Subcutaneous adipose tissue (tissue), 4 donors: ENCODE measurements at places on chromosomes 7 and 10. TPM values are rescaled to one million over a fixed set of nuclear protein-coding genes. Genes with fewer than 3 reads are reported as not detected.

FLNC gene
- 10.3 TPM for total RNA-seq

CCDC71L gene
- 17.1 TPM for total RNA-seq

HNRNPF gene
- 109 TPM for total RNA-seq

BTBD16 gene
- not detected for total RNA-seq

C10orf90 gene
- total RNA-seq, result not detected

MIOS gene
- 24.7 TPM for total RNA-seq

NPFFR1 gene
- total RNA-seq, result not detected

HIF1AN gene
- 15.0 TPM for total RNA-seq

SLC39A12 gene
- 0.49 TPM for total RNA-seq

OR9A2 gene
- total RNA-seq, result not detected

HABP2 gene
- not detected for total RNA-seq

SKIDA1 gene
- total RNA-seq, result 0.85 TPM

RASSF4 gene
- total RNA-seq, result 346 TPM

PLPP4 gene
- not detected for total RNA-seq

CABCOCO1 gene
- 0.82 TPM for total RNA-seq

PANK1 gene
- total RNA-seq, result 1.3 TPM

SNCG gene
- total RNA-seq, result 204 TPM

XRCC2 gene
- 0.33 TPM for total RNA-seq

VIPR2 gene
- 0.44 TPM for total RNA-seq

MYL10 gene
- total RNA-seq, result not detected

CAMK2B gene
- total RNA-seq, result 0.44 TPM

NKX6-2 gene
- total RNA-seq, result not detected

PSD gene
- total RNA-seq, result 0.22 TPM

GSTO2 gene
- total RNA-seq, result not detected

TSPAN12 gene
- 9.5 TPM for total RNA-seq
